ENCODE measurements at places on chromosomes 6 and 20.
A peak's percentile ranks its signal among the peaks of the same experiment; 100 is the strongest.

- no peak for DNase-seq
Measured at GRCh38 chr20:34334654-34335407, 28.2 kb upstream of the ITCH start.

DNA sequence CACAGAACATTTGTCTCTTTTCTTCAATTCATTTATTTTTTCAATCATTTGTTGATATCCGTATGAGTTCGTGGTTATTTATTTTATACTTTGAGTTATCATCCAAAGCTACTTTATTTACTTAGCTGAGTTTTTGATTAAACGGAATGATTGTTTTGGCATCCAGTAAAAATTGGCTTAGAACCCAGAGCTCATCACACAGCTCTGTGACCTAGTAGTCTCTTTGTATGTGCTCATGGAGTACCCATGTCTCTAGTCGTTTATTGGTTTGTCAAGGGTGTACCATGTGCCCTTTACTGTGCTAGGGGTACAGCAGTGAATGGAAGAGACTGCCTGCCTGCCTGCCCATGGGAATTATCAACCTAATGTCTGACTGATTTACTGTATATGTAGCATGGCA, 142.2 kb downstream of the MYLK4 start:
- no peak for DNase-seq

DNA sequence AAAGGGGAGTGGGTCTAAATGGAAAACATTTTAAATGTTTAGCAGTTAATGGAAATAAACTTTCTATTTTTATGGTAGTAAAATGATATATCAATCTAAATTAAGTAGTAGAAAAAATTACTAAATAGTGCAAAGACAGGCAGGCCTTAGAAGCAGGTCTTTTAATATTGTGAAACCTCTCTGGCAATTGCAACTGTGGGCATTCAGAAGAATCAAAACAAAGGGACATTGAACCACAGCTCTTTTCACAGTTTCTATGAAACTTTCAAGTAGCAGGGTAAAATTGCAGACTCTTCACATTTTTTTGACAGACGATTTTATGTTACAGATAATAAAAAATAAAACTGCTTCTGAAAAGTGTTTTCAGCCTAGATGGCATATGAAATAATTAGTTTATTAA, 533.7 kb downstream of the BCKDHB start:
- no peak for DNase-seq

DNA sequence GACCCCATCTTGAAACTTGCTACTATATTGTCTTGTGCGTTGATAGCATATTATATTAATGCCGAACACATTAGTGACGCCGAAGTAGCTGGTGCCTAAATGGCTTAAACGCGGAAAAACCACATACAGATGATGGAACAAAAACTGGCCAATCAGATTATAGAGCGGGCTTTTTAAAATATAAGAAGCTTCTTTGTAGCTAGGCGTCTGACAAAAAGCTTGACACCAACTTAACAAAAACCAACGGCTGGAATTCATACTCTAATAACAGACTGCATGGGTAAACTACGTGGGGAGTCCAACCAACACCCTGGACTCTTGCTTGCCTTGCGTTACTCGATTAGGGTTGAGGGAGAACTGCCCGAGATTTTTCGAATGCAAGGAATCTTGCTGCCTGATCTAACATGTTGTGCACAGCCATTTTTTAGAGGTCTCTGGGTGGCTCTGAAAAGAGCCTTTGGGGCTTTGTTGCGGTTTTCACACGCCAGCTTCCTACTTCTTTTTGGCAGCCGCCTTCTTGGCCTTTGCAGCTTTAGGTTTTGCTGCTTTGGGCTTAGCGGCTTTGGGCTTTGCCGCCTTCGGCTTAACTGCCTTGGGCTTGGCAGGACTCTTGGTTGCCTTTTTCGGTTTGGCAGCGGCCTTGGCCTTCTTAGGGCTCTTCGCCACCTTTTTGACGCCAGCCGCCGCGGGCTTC, 45.7 kb downstream of the OR2B2 start:
- peak; percentile 47 for DNase-seq

- no peak for DNase-seq
Measured at GRCh38 chr6:67802771-67803170, 832.3 kb upstream of the ADGRB3 start.

GRCh38 chr6:62480544-62480943, 194.5 kb upstream of the KHDRBS2 start:
- DNase-seq = no peak

GRCh38 chr20:56755201-56755600, 126.1 kb downstream of the TFAP2C start:
- DNase-seq = no peak
